ENCODE measurements at places on chromosomes 4 and X.

DNA sequence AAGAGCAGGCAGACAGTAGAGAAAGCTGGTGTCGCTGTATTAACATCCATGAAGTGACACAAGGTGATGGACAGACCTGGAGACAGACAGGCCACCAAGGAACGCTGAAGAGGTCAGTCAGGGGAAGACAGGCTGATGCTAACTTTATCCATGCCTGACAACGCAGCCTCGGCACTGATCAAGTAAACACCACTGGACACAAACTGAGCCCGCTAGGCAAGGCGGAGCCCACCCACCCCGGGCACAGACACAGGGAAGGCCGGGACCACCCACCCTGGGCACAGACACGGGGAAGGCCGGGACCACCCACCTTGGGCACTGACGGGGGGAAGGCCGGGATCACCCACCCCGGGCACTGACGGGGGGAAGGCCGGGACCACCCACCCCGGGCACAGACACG is 18.8 kb downstream of the PPP2R3B start:
- DNase-seq = no peak

- no peak for DNase-seq
These were observed 2586.0 kb downstream of the PCDH7 start for GRCh38 chr4:33306131-33306530.

GRCh38 chr4:5988086-5988845 is 30.0 kb downstream of the C4orf50 start:
- DNase-seq = no peak

GRCh38 chr4:179415847-179416223 is 1973.6 kb upstream of the AGA start:
- no peak for DNase-seq

GRCh38 chr4:80592950-80593349 is 257.4 kb downstream of the CFAP299 start:
- no peak for DNase-seq

GRCh38 chr4:53937918-53938317 is 126.5 kb downstream of the CHIC2 start:
- DNase-seq = no peak

DNA sequence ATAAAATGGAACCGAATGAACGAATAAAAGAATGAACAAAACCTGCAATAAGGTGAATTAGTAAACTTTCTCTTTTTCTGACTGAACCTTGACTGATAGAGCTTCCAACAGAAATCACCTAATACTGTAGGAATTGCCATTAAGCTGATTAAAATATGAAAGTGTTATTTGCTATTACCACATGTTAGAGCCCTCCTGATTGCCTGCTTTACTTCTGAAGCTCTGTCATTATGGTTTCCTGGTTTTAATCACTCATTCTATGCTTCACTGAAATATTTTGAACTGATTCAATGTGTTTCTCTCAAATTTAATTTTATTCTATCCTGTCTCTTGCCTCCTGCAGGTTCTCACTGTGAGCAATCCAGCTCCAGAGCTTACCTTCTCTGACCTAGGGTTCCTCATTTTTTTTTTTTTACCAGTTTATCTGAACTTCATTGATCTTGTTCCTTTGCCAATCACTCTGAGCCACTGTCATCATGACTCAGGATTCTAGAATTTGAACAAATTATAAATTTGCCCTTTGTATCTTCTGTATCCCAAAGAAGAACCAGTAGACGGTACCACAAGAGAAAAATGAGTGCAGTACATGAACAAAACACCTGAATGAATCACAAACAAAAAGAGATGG is 48.1 kb upstream of the UGT2B15 start:
- no peak for DNase-seq

DNA sequence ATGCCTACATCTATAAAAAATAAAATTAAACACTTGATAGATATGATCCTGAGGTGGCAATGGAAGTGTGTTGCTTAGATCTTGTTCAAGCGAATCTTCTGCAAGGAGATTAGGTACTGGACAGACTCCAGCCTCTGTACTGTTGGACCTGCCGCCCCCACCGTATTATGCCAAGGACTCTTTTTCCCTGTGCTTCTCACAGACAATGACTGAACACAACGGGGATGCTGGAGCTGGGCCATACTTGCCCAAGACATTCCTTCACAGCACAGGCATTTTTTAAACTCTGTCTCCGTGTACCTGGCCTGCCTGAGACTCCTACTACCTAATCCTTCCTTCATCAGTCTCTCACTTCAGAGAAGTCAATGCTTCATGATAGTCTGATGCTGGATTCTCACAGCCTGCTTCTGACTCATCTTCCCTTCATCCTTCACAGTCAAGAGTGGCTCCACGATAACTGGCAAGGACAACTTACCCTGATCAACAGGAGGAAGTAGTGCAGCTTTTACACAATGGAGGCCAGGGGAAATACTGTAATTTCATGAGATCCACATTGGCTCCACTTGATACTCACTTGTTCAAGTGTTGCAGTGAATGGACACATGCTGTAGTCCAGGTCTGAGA is 754.6 kb upstream of the AGA start:
- DNase-seq = no peak

- peak; percentile 3 for DNase-seq
These were observed 39.6 kb downstream of the ZCCHC13 start for GRCh38 chrX:74343343-74344279.

- DNase-seq = no peak
These were observed 247.0 kb downstream of the BANK1 start for GRCh38 chr4:102037566-102037965.

GRCh38 chr4:123380728-123381716 is 15.6 kb upstream of the SPRY1 start:
- DNase-seq = no peak

DNA sequence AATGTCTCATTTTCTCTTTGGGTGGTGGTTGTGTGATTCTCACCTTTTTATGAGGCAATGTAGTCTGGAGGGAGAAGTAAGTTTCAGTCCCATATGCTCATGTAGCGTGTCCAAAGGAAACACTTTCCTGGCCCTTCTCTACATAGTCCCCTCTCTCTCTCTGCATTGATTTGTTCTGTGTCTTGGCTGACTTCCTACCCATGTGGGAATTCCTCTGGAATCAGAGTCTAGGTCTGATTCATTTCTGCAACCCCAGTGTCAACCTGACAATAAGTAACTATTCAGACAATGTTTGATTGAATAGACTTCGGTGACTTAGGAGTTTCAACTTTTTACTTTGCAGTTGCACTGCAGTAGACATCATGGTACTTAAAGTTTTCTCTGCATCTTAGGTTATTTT is 2.7 kb upstream of the ALAS2 start:
- no peak for DNase-seq

GRCh38 chrX:130482871-130483270 is 81.1 kb downstream of the RBMX2 start:
- no peak for DNase-seq

- DNase-seq = peak; percentile 51
These were observed 21.7 kb upstream of the CD38 start for GRCh38 chr4:15756361-15756861.

DNA sequence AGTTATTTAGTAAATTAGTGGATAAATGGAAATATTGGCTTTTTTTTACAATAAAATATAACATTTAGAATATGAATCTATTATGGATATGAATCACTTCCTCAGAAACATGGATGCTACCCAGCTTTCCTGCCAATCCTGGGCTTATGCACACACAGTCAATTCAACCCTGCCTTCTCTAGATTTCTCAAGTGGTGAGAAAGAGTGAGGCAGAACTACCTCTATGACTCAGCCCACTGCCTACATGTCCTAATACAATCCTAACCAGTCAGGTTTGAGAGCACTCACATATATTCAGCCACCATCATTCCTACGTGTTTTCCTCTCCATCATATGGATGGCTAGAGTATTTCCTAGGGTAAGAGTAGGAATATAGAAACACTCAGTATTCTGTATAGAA is 91.1 kb upstream of the ANKRD50 start:
- DNase-seq = no peak

DNA sequence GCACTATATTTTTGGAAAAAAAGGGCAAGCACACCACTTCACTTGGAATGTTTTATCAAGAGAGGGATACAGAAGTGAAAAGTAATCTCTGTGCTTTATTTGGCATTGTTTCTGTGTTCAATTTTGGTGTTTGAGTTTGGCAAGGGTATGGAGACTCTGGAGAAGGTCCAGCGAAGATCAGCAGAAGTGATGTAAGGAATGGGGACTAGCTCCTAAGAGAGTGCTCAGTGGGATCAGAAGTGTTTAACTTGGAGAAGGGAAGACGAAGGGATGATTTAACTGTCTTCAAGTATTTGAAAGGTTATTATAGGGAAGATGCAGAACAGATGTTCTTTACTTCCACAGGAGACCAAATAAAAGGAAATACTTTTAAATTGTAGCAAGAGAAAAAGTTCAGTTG is 74.3 kb downstream of the CFAP299 start:
- DNase-seq = no peak

- no peak for DNase-seq
These were observed 22.2 kb downstream of the PDGFC start for GRCh38 chr4:156949373-156949814.

GRCh38 chrX:15903186-15903681 is 48.6 kb upstream of the AP1S2 start:
- DNase-seq = no peak

DNA sequence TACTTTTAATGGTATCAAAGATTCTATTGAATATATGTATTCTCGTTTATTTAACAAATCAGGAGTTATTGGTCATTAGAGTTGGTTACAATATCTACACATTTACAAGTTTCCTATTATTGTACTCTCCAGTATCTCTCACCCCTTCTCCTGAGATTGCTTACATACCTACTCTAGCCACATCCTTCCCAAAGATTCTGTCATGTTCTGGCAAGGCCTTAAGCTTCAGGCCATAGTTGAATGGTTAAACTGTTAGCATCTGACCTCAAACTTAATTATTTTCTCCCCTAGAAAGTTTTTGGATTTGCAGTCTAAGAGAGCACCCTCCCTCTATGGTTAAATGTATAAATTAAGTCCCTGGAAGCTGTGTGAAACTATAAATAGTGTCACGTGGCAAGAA is 784.2 kb downstream of the GLUD2 start:
- DNase-seq = no peak

GRCh38 chrX:71653344-71653743 is 14.0 kb upstream of the LOC101059915 start:
- no peak for DNase-seq

GRCh38 chrX:102599084-102599950 is at the start of gene ARMCX5:
Gene ARMCX5 (plus strand): TSS chrX:102599515. CDS start chrX:102602142, 2,627 bp downstream.
- DNase-seq = peak; percentile 24

DNA sequence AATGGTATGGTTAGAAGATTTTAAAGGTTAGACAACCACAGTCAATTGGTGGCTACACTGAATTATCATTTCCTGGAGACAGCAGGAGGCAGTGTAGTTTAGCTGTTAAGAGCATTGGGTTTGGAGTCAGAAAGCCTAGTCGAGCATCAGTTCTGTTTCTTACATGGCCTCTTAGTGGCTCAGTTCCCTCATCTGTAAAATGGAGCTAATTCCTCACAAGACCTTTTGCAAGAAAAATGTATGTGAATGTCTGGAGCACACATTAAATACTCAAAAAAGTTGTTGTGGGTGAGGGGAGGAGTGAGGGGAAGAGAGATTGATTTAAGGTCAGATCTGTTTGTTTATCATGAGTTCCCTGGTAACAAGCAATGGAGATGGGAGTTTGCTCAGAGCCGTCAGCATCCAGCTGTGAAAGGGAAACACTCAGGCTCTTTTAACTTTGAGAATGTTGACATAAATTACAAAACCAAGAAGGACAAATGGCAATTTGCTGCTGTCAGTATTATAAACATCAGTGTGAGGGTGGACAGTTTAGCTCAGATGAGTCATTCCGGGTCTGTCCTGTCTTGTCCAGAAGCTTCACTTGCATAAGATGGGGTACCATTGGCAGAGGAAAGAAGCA is 98.2 kb upstream of the PGRMC2 start:
- DNase-seq = no peak

DNA sequence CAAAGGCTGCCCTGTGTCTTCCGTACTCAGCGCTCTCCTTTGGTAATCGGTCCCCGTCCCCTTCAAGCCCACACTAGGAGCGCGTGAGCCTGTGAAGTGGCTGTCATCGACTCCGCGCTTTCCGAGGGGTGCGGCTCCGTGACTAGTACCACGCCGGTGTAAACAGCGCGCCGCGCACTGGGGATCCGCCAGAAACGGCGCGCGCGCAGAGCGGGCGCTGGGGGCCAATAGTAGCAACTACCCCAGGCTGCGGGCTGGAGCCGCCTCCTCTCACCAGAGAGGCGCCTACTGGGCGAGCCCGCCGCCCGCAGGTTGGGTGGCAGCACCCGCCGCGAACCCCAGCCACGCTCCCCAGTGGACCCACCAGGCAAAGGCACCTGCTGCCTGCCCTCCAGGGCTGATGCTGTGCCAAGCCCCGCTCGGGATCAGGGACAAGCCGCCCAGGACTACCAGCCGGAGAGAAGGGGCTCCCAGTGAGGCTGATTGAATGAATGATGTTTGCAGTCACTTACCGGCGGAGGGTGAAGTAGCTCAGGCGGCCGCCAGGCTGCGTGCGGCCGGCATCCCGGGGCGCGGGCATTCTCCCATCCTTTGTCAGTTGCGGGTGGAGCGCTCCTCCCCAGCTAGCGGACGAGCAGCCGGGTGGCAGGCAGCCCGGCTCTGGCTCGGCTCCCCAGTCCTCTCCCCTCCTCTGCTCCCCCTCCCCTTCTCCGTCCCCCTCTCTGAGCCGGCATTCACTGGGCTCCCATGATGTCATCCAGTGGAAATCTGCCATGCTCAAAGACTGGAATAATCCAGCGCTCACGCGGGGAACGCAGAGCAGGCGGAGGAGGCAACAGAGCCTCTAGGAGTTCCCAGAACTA is 370.3 kb upstream of the SMIM31 start:
- no peak for DNase-seq

DNA sequence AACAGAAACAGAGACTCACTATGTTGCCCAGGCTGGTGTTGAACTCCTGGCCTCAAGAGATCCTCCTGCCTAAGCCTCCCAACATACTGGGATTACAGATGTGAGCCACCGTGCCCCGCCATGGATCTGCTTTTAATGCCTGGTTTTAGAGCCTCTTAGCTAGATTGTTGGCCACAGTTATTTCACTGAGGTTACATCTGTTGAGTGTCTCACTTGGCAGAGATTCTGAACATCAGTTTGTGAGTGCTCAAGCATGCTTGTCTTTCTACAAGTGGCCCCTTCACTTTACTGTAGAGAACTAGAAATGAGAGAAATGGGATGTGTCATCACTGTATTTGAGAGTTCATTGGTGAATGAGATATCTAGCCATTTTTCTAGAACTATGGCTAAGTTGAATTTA is 218.5 kb downstream of the APBB2 start:
- DNase-seq = no peak

DNA sequence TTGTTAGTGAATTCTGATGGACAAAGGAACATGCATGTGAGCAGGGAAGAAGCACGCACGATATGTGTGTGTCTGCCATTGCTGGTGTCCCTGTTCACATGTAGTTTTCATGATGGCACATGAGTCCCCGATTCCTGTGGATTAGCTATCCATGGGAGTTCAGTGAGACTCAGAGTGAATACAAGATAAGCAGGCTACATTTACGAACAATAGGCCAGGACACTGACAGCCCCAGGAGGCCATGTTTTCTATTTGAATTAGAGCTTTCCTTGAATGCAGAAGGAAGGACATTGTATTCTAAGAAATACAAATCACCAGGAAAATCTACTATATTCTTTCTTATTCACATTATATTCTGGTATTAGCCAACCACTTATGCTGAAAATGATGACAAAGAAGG is 171.4 kb downstream of the PPP1R2C start:
- no peak for DNase-seq

GRCh38 chr4:25913056-25913850 is 767 bp upstream of the SMIM20 start:
- peak; percentile 3 for DNase-seq
